Prostate gland (tissue), 2 donors: ENCODE measurements at places on chromosomes 3 and 15. TPM values are rescaled to one million over a fixed set of nuclear protein-coding genes. Genes with fewer than 3 reads are reported as not detected.

RPL15 gene
- 2,276 TPM for total RNA-seq

NEK10 gene
- total RNA-seq, result 9.1 TPM

GRCh38 chr15:56957812-56958406, 39.5 kb downstream of the TCF12 start:
- DNase-seq, result no peak
- H3K4me3 ChIP-seq, result no peak overlapping the region
- H3K4me1 ChIP-seq, result no peaks in the 10 kb centered on the region
- H3K36me3 ChIP-seq, result no peaks in the 10 kb centered on the region
- H3K27ac ChIP-seq, result no peak overlapping the region
- no peaks in the 10 kb centered on the region for H3K27me3 ChIP-seq

DNA sequence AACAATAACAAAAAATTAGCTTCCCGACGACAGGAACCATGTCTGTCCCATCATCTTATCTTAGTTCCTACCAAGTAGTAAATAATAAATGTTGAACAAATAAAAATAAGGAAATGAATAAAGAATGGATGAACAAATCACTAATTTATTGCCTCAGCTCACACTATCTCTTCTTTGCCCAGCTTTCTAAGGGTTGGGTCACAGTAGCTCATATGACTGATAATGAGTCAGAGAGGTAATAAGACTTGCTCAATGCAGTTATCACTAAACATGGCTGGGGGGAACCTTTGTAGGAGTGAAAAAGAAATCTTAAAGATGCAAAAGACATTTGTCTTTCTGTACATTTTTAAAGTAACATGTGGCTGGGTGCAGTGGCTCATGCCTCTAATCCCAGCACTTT, 182.2 kb downstream of the WDR76 start:
- H3K36me3 ChIP-seq, result no peaks in the 10 kb centered on the region
- no peaks in the 10 kb centered on the region for H3K4me1 ChIP-seq
- no peak overlapping the region for H3K4me3 ChIP-seq
- no peak overlapping the region for H3K27ac ChIP-seq
